Activated CD8-positive, alpha-beta memory T cell treated with anti-CD3 and anti-CD28 coated beads for 48 hours (primary cell): ENCODE measurements at places on chromosomes 16 and 17.

- DNase-seq: no peak
Observed at GRCh38 chr17:77905266-77905665, 53.2 kb upstream of the TNRC6C start.

DNA sequence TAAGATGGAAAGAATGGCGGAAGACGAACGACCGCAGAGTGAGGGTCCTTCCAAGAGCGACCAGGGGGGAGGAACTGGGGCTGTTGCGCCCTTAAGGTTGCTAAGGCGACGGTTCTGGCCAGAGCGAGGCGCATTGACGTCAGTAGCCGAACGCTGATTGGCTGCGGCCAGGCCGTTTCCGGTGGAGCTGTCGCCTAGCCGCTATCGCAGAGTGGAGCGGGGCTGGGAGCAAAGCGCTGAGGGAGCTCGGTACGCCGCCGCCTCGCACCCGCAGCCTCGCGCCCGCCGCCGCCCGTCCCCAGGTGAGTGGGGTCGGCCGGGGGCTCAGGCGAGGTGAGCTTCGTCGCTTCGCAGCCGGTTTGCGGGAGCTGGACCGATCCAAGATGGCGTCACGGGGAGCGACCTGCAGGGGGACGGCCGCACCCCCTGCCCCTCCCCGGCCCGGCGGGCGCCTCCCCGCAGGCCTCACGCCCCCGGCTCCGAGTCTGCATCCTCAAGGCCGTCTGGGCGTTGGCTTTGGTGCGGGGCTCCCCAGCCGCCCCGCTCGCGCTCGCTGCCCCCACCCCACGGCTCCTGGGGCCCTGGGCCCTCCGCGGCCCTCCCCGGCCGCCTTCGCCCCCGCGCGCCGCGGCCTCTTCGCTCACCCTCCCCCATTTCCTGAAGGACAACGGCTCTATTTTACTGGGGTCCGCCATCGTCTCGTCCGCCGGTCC is at the start of gene PRKAR1A:
Gene PRKAR1A (plus strand): TSS at position 184 of the 713 bp plus-strand sequence. CDS start 2,970 bp downstream, outside the sequence.
- DNase-seq: peak; percentile 77

- DNase-seq: no peak
Observed at GRCh38 chr17:82320956-82321927, 3.8 kb upstream of the CD7 start.

DNA sequence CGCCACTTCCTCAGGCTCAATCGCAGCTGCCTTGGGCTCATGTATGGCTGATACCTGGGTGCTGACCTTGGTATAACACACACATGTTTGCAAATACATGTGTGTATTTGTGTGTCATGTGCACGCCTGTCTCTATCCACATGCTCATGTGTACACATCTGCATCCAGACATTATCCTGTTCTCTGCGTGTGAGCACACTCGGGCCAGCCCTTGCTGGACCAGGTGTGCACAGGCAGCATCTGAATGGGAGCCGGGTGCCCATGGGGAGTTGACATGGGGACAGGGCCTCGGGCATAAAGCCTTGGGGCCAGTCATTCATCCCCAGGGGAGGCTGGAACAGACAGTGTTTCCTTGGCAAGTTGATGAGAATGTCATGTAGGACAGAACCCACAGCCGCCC is 29.1 kb upstream of the CRHR1 start:
- DNase-seq: no peak

DNA sequence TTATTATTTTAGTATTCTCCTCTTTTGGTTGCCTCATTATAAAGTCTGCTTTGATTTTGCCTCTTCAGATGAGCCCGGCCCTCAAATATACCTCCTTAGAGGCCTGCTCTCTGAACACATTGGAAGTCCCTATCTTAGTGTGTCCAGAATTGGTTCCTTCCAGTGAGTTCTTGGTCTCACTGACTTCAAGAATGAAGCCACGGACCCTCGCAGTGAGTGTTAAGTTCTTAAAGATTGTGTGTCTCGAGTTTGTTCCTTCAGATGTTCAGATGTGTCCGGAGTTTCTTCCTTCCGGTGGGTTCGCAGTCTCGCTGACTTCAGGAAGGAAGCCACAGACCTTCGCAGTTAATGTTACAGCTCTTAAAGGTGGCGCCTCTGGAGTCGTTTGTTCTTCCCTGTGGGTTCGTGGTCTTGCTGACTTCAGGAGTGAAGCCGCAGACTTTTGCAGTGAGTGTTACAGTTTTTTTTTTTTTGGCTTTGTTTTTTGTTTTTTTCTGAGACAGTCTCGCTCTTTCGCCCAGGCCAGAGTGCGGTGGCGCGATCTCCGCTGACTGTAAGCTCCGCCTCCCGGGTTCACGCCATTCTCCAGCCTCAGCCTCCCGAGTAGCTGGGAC is 45.8 kb upstream of the NOS2 start:
- DNase-seq: no peak

DNA sequence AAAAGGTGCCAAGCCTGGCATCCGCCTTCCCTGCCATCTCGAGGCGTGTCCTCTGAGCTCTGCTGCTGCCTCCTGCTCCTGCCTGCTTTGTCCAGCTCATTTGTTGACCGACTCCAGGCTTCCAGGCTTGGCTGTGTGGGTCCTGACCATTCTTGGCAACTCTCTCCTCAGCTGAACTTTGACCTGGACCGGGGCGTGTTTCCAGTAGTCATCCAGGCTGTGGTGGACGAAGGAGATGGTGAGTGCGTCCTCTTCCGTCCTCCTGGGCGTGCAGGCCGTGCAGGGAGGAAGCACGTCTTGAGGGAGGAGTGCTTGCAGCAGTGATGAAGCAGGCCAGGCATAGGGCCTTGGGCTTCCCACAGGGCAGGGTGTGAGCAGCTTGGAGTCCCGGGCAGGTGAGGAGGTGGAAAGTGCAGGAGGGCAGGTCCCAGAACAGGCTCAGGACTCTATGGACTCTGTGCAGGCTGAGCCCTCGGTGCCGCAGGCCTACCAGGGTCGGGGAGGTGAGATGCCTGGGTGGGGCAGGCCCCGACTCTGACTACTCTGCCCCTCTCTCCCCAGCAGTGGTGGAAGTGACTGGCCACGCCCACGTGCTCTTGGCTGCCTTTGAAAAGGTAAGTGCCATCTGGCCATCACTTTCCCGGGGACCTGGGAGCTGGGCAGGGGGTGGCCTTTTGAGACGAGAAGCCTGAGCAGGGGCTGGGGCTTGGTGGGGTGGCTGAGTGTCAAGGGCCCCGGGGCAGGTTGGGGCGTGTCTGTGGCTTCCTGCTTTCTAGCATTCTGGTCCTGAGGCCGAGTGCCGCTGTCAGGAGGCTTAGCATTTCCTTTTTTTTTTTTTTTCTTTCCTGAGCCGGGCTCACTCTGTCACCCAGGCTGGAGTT is 28.6 kb upstream of the NUDT16L1 start:
- peak; percentile 37 for DNase-seq

- no peak for DNase-seq
Observed at GRCh38 chr16:79609861-79610260, 9.3 kb upstream of the MAF start.

DNA sequence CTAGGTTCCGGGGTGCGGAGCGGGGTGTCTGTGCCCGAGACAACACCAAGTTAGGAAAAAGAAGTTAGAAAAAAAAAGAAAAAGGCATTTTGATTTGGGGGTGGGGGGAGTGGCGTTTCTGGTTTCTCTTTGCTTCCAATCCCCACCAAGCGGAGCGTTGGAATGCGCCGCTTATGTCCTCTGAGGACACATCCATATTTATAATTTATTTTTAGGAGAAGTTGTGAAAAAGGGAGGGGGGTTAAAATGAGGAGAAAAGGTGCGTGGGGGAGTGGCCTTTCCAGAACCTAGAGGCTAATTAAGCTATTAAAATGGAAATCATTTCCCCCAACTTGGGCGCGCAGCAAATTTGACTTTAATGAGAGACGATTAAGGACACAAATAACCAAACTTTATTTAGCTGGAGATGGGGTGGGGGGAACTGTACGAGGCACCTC is 232.1 kb downstream of the MRTFB start:
- no peak for DNase-seq

GRCh38 chr16:89436366-89436765 is 54.0 kb downstream of the ANKRD11 start:
- no peak for DNase-seq

DNA sequence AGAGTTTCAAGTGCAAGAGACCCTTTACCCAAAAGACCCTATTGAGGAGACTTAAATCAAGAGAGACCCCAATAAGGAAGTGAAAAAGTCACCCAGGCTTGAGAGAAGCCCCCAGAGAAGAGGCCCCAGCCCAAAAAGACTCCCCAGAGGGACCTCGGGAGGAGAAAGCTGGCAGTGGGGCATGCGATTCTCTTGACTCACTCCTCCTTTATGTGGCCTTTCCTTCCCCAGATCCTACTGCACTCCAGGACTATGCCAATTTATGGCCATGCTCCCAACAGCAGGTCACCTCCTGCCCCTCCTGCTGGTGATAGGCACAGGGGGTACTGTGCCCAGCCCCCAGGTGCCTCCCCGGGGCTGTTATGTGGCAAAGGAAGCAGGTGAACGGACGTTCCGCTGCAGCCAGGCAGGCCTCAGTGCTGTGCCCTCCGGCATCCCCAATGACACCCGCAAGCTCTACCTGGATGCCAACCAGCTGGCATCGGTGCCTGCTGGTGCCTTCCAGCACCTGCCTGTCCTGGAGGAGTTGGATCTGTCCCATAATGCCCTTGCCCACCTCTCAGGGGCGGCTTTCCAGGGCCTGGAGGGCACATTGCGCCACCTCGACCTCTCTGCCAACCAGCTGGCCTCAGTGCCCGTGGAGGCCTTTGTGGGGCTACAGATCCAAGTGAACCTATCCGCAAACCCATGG is 16.3 kb downstream of the LRRC3C start:
- no peak for DNase-seq

- DNase-seq: no peak
Observed at GRCh38 chr17:77489893-77490255, 349.1 kb downstream of the SEC14L1 start.

- no peak for DNase-seq
Observed at GRCh38 chr17:68863091-68863652, 92.0 kb downstream of the ABCA8 start.

DNA sequence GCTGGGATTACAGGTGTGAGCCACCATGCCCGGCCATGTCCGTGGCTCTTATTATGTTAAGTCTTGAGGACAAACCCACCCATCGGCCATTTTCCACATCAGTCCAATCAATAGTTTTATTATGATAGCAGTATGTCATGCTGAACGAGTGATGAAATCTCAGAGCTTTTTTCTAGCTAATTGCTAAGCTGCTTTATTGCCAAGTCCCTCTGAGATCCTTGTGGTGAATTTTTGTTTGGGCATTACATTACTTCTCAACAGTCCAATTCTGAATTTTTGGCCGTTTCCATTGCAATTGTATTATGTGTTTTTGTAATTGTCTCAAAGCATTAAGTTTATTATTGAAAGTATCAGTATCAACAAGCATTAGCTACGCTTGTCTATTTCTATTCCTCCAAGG is 10.9 kb downstream of the RNF112 start:
- DNase-seq: no peak

DNA sequence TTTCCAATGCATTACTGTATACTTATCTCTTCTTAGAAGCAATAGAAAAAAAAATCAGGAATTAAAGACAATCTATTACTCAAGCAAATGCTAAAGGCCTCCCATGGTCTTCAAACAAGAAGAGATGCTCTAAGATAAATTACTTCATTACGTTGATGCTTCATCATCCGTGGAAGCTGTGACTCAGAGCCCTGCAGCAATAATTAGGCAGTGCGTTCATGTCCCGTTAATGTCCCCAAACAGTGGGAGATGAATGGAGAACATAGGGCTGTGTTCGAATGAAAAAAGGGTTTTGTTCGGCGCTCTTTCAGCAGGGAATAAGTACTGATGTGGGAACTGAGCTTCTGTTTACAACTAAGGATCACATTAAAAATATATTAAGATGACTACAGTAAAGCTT is 15.9 kb upstream of the PDXDC1 start:
- no peak for DNase-seq

- DNase-seq: no peak
Observed at GRCh38 chr17:33550261-33550660, 257.2 kb upstream of the ASIC2 start.

- no peak for DNase-seq
Observed at GRCh38 chr16:968620-969019, 2.2 kb downstream of the LMF1 start.

DNA sequence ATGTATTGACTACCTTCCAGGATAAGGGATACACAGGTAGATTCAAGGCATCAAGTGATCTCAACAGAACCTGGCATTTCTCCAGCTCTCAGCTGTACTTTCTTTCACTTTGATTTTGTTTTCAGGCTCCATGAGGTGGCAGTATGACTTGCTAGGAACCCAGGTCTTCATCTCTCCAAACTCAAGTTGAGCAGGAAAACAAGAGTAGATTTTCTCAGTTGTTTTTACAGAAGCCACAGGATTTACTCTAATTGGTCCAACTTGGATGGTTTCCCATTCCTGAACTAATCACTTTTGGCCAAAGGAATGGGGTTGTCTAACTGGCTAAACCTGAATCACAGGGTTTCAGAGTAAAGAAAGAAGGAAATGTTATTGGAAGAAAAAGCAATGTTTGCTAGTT is 146.6 kb downstream of the TRIM37 start:
- no peak for DNase-seq

GRCh38 chr16:381789-382717 is at the start of gene PGAP6:
PGAP6 (minus strand) TSS chr16:381978; CDS start chr16:381821, 157 bp downstream.
- no peak for DNase-seq

- no peak for DNase-seq
Observed at GRCh38 chr16:80065541-80065940, 465.0 kb upstream of the MAF start.
